ENCODE measurements at places on chromosomes 5 and 9.

DNA sequence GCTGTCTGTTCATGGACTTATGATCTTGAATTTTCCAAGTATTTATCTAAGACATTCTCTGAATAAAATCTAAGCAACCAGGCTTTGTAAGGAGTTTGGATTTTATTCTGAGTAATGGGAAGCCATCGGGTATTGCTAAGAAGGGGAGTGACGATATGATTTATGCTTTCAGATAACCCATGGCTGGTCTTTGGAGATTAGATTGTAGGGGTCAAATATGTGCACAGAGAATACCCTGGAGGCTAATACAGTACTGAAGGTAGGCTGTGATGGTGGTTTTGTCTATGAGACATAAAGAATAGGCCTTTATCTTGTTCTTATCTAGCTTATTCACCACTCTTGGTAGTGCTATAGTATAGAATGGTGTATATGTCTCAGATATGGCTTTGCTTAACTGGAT is 60.0 kb upstream of the C5orf46 start:
- no peak for DNase-seq

DNA sequence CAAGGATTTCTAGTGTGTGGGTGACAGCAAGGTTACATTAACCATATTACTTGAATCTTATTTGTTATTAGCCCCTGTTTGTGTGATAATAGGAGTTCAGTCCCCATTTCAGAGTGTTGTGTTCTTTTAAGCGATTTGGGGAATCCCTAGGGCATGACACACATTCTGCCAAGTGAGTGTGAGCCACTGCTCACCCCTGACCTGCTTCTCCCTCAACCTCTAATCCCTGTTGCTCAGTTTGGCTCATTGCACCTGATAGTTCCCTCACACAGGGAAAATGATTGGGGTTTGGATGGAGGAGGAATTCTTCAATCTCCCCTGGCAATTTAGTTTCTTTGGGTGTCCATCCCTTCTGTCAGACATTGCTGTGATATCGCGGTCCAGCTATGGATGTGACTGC is 149.2 kb downstream of the DMRTA1 start:
- DNase-seq, result no peak

- DNase-seq, result no peak
These were observed 55.8 kb upstream of the SHC3 start for GRCh38 chr9:89234205-89235067.

- DNase-seq, result no peak
These were observed 25.7 kb upstream of the RFK start for GRCh38 chr9:76419782-76420380.

GRCh38 chr5:150058480-150059126 is 27.8 kb downstream of the CSF1R start:
- DNase-seq, result no peak

DNA sequence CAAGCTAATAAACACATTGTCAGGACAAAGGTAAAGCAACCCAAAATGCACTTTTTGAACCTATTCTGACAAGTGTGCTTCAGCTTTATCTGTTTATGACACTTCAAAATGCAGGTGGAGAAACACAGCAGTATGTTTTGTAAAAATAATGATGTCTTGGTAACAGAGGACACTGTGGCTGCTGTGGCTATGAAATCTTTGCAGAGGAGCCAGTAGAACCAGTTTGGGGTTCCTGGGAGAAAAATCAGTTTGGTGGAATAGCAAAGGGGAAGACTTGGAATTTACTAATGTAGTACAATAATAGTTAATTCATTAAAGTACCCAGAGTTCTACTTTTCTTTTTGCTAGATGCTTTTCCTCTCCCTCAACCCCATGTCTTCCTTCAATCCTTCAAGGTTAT is 40.6 kb downstream of the SIL1 start:
- no peak for DNase-seq

DNA sequence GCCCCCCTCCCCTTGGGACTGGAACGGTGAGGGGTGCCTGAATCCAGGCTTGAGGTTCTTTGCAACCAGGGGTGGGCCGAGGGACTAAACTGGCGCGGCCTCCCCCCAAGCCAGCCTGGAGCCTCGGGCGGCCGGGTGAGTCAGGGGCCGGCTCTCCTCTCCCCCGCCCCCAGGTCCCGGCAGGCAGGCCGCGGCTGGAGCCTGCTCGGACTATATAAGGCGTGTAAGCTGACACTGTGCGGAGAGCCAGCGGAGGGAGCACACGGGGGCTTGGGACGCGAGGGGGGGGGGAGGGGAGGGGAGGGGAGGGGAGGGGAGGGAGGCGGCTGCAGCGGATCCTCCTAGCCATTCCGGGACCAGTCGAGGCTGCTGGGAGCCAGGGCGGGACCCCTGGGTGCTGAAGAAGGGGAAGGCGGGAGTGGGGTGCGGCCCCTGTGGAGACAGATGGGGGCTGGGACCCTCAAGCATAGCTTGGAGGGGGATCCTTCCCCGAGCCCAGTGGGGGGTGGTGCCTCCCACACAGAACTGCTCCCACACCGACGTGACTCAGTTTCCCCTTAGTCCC is 595 bp downstream of the PDLIM7 start:
- DNase-seq, result no peak

GRCh38 chr5:139670369-139671095 is 22.4 kb downstream of the CXXC5 start:
- DNase-seq, result no peak

GRCh38 chr5:24188216-24188925 is 456.4 kb downstream of the CDH10 start:
- no peak for DNase-seq

- no peak for DNase-seq
These were observed 292.4 kb downstream of the MRPS30 start for GRCh38 chr5:45101146-45101545.

DNA sequence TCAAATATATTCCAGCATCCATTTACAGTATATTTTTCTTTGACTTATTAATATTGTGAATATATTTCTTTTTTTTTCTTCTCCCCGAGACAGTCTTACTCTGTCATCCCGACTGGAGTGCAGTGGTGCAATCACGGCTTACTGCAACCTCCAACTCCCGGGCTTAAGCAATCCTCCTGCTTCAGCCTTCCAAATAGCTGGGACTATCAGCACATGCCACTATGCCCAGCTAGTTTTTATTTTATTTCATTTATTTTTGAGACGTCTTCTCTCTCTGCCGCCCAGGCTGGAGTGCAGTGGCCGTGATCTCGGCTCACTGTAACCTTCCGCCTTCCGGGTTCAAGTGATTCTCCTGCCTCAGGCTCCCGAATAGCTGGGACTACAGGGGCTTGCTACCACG is 7.4 kb upstream of the GLIPR2 start:
- no peak for DNase-seq

DNA sequence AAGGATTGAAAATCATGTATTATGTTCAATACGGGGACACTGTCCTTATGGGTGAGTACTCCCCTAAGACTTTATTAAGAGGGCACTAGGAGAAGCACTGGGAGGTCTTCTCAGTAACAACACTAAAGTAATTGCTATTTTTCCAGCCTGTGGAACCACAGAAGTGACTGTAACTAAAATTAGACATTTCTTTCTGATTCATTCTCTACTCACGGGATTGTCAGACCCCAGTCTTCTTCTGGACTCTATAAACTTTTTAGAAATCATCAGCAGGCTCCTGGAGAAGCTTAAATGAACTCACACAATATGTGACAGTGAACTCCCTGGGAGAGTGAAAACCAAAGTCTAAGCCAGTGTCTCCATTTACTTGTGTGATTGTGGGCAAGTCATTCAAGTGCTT is 14.5 kb downstream of the TLR4 start:
- no peak for DNase-seq

DNA sequence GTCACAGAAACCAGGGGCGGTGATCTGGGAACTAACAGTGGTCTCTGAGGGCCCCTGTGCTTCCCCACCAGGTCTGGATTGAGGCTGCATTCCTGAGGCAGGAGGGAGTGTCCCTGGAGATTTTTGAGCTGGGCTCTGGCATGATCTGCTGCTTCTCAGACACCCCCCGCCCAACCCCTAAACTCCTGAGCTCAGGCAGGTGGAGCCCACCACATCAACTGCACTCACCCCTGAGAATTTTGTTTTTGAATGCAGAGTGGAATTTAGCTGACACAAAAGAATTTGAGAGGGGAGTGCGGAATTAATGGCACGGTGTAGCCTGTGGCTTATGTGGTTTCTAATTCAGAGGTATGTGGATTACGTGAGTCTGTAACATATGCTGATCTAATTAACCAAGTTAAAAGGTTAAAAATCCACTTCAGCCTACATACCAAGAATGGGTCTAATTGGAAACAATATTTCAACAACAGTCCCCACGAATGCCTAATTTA is 23.9 kb upstream of the CTSL start:
- DNase-seq, result no peak

GRCh38 chr9:74528207-74528606 is 31.1 kb downstream of the RORB start:
- DNase-seq, result no peak

DNA sequence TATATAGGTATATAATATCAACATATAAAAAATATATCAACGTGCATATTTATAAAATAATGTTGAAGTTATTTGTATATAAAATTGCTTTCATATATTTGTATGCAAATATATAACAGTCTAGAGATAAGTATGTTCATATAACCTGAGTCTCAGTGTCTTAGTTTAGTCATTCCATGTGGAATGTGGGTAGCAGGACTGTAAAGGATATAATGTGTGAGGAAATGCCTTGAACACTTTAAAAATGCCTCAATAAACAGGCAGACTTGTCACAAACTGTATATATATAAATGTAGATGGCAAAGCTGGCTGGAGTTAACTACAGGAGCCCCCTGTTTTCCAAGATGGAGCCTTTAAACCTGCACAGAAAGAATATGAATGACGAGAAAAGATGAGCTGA is 48.4 kb downstream of the CCDC125 start:
- no peak for DNase-seq

DNA sequence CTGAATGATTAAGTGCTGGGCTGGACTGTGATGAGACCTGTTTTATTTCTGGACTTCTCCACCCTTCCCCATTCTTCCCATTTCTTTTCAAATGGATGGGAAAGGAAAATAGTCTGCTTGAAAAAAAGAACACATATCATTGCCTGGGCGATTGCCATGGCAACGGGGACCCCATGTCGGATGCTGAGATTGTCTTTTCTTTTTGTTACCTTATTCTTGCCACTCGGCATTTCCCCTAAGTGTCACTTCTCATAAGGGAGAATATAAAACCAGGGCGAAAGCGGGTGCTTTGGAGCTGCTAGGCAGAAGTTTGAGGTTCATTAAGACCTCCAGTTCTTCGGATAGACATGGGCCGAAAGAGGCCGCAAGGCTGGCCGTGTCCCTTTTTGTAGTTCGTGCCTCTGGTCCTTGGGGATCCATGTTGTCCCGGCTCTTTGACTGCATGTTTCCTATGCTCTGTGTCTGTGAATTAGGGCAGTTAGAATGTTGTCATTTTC is 763 bp downstream of the FGD3 start:
- DNase-seq, result no peak

- DNase-seq, result no peak
These were observed 22.2 kb downstream of the ELL2 start for GRCh38 chr5:95939465-95939864.

GRCh38 chr5:11224436-11225187 is 463.6 kb upstream of the DAP start:
- no peak for DNase-seq

DNA sequence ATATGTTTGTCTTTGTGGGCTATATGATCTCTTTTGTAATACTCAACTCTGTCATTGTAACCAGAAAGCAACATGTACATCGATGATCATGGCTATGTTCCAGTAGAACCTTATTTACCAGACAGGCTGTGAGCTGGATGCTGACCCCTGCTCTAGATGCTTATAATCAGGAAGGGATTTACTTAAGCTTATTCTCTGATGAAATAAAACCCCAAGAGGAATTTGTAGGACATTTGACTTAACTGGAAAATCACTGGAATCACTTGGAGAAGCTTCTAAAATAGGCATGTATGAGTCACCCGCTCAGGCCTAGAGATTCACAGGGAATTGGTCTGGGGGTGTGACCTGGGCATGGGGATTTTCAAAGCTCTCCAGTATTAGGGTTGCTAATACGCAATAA is 285.8 kb upstream of the ZNF608 start:
- no peak for DNase-seq

DNA sequence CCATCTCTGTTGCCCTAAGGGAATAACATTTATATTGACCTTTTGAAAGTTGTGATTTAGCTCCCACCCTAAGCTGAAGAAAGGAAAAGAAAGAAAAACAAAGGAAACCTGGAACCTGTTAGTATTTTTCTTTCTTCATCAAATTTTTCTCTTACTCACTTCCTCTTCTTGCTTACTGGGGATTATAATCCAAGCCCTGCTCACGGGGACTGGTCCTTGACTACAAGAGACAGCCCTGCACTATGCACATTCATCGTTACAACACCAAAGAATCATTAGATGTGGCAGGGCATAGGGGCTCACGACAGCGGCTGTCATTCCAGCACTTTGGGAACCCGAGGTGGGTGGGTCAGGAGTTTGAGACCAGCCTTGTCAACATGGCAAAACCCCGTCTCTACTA is 37.8 kb upstream of the LPAR1 start:
- DNase-seq, result no peak

- no peak for DNase-seq
These were observed 661 bp downstream of the NSMF start for GRCh38 chr9:137458194-137459151.

GRCh38 chr5:132473019-132473531 is 17.5 kb downstream of the IRF1 start:
- DNase-seq, result peak; percentile 58

DNA sequence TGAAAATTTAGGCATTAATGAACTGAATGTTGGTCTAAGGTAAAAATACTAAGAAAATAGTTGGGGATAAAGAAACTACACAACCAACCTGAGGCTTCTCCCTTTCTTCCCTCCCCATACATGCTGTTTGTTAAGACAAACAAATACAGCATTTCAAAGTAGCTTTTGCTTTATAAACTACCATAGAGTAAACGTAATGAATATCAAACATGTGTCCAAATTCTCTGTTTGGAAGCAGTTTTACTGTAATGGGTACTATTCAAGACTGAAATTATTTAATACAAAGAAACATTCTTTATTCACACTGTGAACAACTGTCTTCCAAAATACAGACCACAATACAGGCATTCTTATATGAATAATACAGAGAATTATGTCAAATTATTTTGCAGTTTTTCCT is 52.0 kb downstream of the SLC44A1 start:
- no peak for DNase-seq

DNA sequence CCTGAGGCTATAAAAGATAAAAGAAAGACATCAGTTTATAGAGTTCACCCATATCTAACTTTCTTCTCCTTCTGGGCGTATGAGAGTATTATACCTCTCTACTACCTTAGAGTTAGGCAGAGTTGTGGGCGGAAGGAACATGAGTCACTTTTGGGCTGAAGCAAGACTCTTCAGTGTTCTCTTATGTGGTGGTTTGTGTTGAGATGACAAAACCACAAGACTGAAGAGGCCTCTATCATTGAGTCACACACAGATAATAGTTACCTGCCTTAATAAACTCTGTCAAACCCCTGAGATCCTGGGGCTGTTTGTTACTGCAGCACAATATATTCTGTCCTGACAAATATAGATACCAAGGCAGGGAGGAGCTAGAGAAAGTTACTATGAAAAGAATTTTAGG is 184.2 kb downstream of the EFNA5 start:
- peak; percentile 26 for DNase-seq

DNA sequence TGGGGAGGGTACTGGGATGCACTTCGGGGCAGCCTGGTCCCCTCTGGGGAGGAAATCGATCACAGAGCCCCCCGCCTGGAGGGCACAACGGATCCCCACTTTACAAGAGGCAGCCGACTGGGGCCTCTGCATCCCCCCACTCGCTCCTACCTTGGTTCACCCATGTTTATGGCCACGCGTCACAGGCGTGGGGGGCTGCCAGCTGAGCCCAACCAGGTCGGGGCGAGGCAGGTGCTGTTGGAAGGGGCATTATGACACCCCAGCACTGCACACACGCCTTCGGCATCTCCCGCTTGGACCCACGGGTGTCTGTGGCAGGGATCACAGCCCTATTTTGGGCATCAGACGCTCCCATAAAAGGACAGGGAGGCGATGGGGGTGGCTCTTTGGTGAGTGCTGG is 14.6 kb downstream of the SOHLH1 start:
- no peak for DNase-seq

Data from stimulated activated CD8-positive, alpha-beta memory T cell treated with anti-CD3 and anti-CD28 coated beads, Interleukin-15, amount 100 ng/mL, for 4 hours (primary cell).